ENCODE measurements at places on chromosomes 5 and 9.

- no peak for DNase-seq
Measured at GRCh38 chr5:37120270-37120669, 128.9 kb downstream of the CPLANE1 start.

DNA sequence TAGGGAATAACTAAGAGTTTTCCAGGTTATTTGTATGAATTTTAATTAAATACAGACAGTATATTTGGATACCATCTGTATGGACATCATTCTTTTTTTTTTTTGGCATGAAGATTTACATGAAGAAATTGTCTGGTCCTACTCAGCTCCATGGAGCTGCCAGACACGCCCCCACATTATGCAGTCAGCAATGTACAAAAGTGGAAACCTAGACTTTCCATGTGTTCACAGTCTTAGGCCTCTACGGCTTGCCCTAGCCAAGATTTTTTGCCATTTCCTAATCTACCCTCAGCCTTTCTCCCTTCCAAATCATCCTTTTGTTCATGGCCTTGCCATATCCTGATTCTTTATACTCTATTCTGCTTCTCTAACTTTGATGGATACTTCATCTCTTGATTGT is 207.1 kb downstream of the SGCD start:
- DNase-seq = no peak

DNA sequence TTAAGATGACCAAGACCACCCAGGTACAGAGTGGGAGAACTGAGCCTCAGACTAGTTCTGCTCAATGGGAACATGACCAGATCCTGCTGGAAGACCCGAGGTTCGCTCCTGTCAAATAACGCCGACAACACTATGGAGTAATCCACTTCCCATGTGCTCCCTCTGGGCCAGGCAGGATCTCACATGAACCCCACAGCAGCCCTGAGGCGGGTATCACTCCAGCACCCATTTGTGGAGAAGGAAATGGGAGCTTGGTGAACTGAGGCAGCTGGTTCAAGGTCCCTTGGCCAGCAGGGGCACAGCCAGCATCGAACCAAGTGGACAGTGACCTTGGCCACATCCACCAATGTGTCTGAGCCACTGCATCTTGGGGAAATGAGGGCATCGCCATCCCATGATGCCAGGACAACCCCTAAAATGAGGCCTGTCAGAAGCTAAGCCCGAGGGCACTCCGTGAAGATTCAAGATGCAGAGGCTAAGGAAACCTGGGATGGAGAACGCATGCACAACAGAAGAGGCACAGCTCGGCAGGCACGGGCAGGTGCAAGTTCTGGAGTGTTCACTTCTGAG is 8.5 kb downstream of the ANKS6 start:
- no peak for DNase-seq

- DNase-seq = no peak
Measured at GRCh38 chr9:87596862-87597261, 99.2 kb downstream of the DAPK1 start.

DNA sequence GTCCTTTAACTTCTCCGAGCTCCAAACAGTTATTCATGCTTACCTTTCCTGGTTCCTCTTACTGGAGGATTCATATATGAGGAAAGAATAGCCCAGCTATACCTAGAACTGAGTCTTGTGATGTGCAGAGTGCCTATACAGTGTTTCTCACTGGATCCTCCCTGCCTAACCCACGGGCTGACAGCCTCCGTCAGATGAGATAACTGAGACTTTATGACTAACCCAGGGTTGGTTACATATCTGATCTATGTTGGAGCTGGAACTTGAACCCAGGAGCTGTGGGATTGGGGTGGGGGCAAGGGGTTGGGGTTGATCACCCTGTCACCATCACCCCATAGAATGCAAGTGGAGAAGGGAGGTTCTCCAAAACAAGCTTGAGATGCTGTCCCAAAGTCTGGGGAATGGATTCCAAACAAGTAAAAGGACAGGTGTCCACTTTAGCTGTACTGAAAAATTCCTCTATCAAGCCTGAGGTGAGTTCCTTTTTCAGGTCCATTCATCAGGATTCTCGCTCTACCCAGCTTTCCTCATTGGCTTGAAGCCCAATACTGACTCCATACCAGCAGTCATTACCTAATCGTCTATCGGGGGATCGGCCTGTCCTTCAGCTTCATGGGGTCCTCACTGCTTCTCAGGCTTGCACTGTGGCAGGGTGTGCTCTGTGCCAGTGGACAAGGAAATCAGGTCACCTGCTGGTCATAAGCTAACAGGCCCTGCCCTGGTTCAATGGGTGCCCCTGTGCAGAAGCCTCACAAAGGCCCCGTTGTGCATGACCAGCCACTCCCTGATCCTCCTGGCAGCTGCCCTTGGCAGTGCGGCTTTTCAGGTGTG is 100.6 kb downstream of the ARHGAP26 start:
- no peak for DNase-seq

- no peak for DNase-seq
Measured at GRCh38 chr9:77424993-77425392, 223.1 kb downstream of the GNA14 start.

DNA sequence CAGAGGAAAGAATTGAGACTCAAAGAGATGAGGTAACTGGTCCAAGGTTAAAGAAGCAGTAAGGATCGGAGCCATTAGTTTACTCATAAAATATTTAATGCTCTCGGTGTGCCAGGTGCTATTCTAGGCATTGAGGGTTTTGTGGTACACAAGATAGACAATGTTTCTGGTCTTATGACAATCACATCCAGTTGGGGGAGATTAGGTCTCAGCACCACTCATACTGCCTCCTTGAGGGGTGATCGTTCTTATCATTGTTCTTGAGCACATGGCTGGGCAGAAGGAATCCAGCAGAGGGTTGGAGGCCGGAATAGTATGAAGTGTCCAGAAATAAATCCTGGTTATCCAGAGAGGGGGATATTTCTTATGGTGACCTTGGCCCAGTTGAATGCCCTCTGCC is 40.7 kb upstream of the LCP2 start:
- DNase-seq = no peak

- DNase-seq = no peak
Measured at GRCh38 chr9:137669261-137669672, 50.5 kb downstream of the EHMT1 start.

GRCh38 chr5:54867310-54867944 is 118.0 kb downstream of the ESM1 start:
- no peak for DNase-seq

- no peak for DNase-seq
Measured at GRCh38 chr9:96020792-96021550, 145.5 kb downstream of the ERCC6L2 start.

GRCh38 chr5:14035859-14036503 is 91.5 kb upstream of the DNAH5 start:
- no peak for DNase-seq

- no peak for DNase-seq
Measured at GRCh38 chr9:113454914-113455761, 8.4 kb upstream of the RGS3 start.

DNA sequence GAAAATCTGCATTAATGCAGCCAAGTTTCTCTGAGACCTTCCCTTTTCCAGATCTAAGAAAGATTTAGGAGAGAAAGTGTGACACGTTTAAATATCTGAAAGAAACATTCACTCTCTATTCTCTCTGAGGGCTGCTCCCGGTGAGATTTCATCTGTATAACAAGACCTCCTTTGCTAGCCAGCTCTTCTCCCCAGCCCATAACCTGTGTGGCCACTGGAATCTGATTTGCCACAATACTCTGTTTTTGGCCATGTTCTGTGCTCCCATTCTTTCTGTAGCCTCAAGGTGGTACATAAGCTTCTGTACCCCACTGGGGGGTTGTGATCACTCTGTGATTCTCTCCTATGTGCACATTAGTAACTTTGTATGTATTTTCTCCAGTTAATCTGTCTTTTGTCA is 291.0 kb upstream of the SEMA6A start:
- DNase-seq = no peak

- no peak for DNase-seq
Measured at GRCh38 chr5:124176692-124177091, 569.7 kb downstream of the ZNF608 start.

GRCh38 chr9:89802781-89803355 is 198.1 kb downstream of the GADD45G start:
- no peak for DNase-seq

- DNase-seq = no peak
Measured at GRCh38 chr9:27408001-27408400, 111.1 kb upstream of the EQTN start.

DNA sequence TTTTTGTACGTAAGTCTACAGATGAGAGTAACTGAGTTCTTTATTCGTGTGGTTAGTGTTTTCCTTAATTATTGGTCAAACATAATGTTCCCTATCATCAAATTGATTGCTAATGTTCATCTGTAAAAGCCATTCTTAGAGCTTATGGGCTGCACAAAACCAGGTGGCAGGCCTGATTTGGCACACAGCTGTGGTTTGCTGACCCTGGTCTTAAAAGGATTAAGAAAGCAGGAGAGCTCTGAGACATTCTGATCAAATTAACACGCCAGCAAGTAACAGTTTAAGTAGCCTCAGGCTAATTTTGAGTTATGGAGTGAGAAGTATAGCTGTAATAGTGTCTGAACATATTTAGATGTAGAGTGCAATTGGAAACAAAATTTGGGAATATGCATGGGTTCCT is 63.2 kb downstream of the PRR16 start:
- DNase-seq = no peak

GRCh38 chr9:117963493-117964090 is 259.4 kb downstream of the TLR4 start:
- no peak for DNase-seq

GRCh38 chr5:36640949-36641348 is 34.5 kb downstream of the SLC1A3 start:
- DNase-seq = no peak

DNA sequence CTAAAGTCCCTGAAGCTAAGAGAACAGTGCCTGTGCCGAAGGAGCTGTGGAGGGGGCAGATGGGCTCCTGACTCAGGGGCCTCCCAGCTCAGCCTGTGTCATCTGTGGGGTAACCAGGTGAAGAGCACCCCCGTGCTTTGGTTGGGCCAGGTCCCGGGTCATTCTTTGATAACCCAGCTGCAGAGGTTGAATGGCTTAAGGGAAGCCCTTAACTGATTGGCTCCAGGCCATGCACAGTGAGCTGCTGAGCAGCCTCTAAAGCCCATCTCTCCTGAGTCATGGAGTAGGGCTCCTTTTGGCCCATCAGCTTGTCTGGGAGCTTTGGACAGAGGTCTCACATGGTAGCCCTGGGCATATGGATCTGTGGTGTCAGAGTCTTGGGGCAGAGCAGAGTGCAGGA is 28.7 kb downstream of the COL27A1 start:
- DNase-seq = no peak

- peak; percentile 84 for DNase-seq
Measured at GRCh38 chr5:168426007-168426863, 60.0 kb upstream of the RARS1 start.

- no peak for DNase-seq
Measured at GRCh38 chr5:124061663-124062062, 549.7 kb downstream of the CSNK1G3 start.

- no peak for DNase-seq
Measured at GRCh38 chr5:3339092-3339797, 256.4 kb upstream of the IRX1 start.

GRCh38 chr5:6733411-6734242 is 20.4 kb downstream of the TENT4A start:
- DNase-seq = no peak

DNA sequence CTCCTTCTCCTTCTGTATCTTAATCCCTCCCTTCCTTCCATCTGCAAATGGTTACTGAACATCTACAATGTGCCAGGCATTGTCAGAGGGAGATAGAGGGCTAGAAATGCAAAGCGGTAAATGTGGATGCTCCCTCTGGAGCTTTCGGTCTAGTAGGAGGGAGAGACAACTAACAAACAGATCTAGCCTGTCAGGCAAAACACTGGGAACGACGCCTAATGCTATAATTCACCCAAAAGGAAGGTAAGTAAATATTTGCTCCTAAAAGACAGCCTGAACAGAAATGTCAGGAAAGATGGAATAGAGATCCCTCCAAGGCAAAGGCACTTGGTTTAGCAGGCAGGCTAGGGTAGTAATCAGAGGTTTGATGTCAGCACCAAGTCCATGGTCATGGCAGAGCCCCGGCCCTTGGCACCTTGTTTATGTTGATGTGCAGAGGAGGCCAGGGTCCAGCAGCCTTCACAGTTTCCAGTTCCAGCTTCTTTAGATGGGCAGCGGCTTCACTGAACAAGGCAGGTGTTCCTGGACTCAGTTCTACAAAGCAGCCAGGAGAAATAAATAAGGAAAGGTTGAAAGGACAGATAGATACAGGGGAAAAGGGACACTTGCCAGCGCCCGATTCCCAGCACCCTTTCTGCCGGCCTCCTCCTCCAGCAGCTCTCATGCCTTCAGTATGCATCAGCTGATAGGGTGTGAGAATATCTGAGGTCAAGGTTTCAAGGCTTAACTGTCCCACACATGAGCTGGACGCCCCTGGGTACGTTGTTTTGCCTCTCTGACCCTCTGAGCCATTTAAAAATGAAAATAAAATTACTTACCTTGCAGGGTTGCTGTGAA is 46.5 kb upstream of the FRRS1L start:
- no peak for DNase-seq

- DNase-seq = no peak
Measured at GRCh38 chr9:10274988-10275387, 337.8 kb downstream of the PTPRD start.

DNA sequence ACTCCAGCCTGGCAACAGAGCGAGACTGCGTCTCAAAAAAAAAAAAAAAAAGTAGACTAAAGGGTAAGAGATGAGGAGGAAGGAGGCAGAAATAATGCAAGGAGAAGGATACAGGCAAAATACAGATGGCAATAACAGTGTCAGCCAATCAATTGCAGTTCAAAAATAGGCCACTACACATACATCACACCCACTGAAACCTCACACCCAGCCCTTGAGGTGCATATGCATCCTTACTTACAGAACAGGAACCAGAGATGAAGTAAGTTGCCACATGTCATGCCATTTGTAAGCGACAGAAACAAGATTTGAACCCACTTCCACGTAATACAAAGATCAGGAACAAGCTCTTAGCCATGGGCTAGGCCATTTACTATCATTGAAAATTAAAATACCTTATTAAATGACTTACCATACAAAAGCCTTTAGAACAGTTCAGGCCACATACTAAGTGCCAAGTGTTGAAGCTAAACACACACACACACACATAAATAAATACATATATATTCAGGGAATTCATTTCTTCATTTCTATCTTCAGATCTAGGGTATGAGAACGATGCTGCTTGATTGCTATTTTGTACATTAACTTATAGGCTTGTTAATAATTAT is 98.4 kb downstream of the FNBP1 start:
- no peak for DNase-seq
